DMS79 (cell line): ENCODE measurements at places on chromosomes 3 and 15.

DNA sequence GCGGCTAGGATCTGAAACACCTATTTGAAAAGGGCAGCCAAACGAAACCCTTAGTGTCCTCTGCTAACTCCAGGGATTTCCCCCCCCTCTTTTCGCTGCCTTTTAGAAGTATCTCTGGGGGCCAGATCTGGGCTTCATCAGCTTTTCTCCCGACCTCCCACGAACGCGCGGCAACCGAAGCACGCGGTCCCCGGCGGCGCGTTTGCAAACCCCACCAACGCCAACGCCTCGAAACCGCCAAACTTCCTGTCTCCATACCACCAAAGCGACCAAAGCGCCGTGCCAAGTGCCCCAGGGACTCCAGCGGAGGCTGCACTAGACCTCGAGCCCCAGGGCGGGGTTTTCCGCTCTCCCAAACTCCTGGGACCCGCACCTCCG lies 155.8 kb upstream of the FRMD4B start:
- DNase-seq = no peak

GRCh38 chr15:70266412-70267121 lies 168.8 kb upstream of the TLE3 start:
- peak; percentile 2 for DNase-seq

DNA sequence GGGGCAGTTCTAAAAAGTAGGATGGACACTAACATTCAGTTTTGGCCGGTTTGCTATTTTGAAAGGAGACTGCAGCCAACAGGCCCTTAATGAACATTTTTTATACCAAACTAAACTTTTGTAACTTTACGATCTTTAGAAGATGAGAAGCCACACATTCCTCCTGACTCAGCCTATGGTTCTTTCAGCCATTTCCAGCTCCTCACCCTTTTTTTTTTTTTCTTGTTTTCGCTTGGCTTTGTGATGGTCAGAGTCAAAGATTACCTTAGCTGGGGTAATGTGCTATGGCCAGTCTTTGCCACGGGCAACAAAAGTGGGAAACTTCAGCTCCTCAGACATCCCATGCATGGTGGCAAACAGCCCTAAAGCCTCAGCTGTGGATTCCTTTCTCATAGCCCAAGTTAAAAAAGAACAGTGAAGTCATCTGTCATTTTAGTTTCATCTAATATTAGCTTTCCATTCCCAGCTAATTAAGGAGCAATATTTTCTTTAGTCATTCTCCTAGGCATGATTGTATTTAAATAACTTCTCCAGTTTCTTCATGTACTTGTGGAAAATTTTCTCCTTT lies 368.7 kb downstream of the MFSD1 start:
- no peak for DNase-seq

GRCh38 chr3:32106929-32107362 lies 526 bp downstream of the GPD1L start:
- DNase-seq = no peak

DNA sequence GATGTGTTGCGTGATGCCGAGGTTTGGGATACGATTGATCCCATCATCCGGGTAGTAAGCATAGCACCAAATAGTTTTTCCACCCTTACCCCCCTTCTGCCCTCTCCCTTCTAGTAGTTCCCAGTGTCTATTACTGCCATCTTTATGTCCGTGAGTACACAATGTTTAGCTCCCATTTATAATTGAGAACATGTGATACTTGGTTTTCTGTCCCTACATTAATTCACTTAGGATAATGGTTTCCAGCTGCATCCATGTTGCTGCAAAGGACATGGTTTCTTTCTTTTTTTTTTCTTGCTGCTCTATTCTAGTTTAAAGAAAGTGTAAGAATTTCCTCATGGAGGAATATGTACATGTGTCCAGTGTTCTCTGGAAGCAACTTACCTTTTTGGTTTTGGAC lies 51.8 kb downstream of the NSUN3 start:
- no peak for DNase-seq

- DNase-seq = no peak
These were observed 431.8 kb downstream of the TBL1XR1 start for GRCh38 chr3:176765382-176765900.

GRCh38 chr3:151085227-151085888 lies at the start of gene MED12L:
TSS of gene MED12L (plus strand) at chr3:151085664. CDS start at chr3:151086927, 1,263 bp downstream.
- peak; percentile 56 for DNase-seq

- DNase-seq = no peak
These were observed 223.1 kb upstream of the CNTN6 start for GRCh38 chr3:869734-870133.

DNA sequence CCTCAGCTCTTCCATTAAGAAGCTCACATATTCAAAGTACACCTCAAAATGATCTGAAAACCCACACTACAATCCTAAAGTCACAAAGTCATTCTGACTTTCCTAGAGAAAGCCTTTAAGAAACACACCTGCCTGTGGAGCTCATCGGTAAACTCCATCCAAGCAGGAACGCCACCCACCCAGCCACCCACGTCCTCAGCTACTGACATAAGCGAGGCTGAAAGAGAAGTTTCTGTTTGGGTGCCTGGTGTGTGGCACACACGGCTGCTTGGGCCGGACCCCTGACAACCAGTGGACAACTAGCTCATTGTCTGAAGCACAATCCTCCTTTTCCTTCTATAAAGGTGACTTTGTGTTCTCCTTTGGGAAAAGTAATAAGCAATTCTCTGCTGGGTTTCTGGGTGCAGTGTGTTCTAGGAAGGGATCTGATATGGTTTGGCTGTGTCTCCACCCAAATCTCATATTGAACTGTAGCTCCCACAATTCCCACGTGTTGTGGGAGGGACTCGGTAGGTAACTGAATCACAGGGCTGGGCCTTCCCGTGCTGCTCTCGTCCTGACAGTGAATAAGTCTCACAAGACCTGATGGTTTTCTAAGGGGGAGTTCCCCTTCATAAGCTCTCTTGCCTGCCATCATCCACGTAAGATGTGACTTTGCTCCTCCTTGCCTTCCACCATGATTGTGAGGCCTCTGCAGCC lies 26.1 kb downstream of the FAM174B start:
- DNase-seq = no peak

- DNase-seq = peak; percentile 53
These were observed 3.1 kb downstream of the CCDC33 start for GRCh38 chr15:74239051-74239705.

GRCh38 chr15:89196994-89197393 lies 24.4 kb downstream of the RLBP1 start:
- peak; percentile 43 for DNase-seq

GRCh38 chr3:126807795-126808194 lies 103.8 kb downstream of the CHCHD6 start:
- DNase-seq = no peak
